Effector memory CD8-positive, alpha-beta T cell (primary cell): ENCODE measurements at places on chromosomes 1 and 21.

GRCh38 chr1:109910123-109910962, at the start of gene CSF1:
Gene CSF1 (plus strand): TSS chr1:109910849. CDS start chr1:109911024, 175 bp downstream.
- DNase-seq, result peak; percentile 57

GRCh38 chr1:47298025-47298699, 15.8 kb downstream of the STIL start:
- no peak for DNase-seq

- DNase-seq, result no peak
Measured at GRCh38 chr1:231776010-231776756, 149.6 kb downstream of the DISC1 start.

DNA sequence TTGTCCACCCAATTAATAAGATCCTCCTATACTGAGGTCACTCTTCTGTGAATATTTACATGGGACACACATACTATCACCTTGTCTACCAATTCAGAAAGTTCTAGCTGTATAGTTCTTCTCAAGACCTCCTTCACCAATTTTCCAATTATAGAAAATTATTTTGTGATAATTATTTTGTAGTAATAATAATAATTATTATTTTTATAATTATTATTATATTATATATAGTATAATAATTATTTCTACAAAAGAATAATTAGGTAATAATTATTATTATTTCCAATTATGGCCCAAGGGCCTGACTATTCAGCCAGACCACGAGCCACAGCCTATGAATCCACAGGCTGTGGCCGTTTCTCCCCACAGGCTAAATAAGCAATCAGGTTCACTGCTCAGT, 164.1 kb upstream of the IGSF21 start:
- DNase-seq, result no peak

DNA sequence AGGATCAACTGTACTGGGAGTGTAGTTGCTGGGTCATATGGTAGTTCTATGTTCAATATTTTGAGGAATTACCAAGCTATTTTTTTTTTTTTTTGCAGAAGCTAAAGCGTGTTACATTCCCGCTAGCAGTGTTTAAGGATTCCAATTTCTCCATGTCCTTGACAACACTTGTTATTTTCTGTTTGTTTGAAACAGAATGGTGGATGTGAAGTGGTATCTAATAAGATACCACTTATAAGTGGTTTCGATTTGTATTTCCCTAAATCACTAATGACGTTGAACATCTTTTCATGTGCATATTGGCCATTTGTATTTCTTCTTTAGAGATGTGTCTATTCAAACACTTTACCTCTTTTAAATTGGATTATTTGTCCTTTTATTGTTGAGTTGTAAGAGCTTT, 112.2 kb downstream of the DISP1 start:
- no peak for DNase-seq

DNA sequence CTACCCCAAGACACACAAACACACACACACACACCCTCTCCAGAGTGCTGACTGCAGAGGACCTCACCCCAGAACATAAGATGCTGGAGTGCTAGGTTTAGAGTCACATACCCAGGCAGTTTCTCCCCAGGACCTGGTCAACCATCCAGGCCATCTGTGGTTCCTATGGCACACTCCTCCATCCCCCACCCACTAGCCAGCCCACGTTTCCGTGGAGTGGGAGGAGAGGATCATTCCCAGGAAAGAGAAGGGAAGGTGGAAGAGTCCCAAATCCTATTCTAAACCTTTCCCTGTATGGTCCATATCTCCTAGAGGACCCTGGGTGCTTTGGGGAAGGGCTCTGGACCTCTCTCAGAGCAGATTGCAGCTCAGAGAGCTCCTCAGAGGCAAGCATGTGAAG, 1.1 kb downstream of the KCNJ9 start:
- DNase-seq, result no peak

DNA sequence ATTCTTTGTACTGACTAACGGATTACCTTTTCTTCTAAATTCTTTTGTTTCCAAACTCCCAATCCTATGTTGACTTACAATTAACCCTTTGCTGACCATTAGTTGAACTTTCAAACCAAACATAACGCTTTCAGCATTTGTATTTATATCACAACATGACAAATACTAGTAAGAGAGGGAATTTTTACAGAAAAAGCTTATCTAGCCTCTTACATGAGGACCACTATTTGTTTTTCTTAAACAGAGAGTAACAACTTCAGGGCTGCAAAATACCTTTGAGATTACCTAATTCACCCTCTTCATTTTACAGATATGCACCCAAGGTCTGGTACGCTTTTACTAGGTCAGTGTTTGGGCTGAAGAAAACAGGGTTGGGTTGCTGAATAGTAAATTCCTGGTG, 45.0 kb upstream of the CXADR start:
- no peak for DNase-seq

DNA sequence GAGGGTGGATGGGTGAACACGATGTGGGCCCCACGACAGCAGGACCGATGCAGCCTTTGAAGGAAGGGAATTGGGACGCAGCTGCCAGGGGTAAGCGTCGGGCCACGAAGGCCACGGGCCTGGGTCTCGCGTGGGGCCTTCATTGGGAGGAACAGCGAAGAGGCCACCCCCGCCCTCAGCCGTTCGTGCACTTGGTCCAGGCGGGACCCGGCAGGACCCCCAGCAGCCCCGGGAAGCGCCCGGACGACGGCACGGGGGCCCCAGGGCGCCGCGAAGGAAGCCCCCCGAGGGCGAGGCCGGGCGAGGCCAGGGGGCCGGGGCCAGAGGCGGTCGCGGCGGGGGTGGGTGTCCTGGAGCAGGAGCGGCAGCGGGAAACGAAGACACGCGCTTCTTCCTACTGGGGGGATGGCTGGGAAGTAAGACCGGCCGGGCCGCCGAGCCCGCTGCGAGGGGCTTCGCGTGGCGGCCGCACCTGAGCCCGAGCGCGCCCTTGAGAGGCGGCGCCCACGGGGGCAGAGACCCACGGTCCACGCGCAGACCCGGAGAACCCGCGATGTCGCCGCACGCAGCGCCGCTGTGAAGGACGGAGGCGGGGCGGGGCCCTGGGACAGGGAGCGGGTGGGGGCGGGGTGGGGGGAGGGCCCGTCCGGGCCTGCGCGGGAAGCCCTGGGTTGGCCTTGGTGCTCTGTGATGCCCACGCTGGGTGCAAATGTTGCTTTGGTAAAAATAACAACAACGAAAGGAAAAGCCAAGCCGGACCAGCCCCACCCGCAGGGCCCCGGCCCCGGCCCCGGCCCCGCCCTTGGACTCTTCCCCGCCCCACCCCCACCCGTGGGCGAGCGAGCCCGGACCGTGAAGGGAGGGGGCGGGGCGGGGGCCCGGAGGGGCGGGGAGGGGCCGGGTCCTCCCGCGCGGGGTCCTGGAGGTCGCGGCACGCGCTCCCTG, 56.0 kb upstream of the ADARB1 start:
- DNase-seq, result no peak

DNA sequence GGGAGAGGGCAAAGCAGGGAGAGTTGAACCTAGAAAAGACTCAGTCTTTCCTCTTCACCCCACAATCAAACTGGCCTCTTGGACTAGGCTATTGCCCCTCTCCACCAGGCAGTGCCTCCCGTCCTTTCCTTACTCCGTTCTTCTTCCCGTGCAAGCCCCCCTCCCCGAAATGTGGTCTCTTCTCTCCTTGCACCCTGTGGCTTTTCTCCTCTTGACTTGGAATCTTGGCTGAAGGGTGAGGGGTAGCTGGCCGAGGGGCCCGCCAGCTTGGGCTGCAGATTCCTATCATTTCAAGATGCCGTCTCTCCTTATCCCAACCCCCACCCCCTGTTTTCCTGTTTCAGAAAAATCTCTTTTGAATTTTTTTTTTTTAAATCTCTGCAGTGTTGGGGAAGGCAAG, 1.6 kb downstream of the WNT2B start:
- no peak for DNase-seq

DNA sequence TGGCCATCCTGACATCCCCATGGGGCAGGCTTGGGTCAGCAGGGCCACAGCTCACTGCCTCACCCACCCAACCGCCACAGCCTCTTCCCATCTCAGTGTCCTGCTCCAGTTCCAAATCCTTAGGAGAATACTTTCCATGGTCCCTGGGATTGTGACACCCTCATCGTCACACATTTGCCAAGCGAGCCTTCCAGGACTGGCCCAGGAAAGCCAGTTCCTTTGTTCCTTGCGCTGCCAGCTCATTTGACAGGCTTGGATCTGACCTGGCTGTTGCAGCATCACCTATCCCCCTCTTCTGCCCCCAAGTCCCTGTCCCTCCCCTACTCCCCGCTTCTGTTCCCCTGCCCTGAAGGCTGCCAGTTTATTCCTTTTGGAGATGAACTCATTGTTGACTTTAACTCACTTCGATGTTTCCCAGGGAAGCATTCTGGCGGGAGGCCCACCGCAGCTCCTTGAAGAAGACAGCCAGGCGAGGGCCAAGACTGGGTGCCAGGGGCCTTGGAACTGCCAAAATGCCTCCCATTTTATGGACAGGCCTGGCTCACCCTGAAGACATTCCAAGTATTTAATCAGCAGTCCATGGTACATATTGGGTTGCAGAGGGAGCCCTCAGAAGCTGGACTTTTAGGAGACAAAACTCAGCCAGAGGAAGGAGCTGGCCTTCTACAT, 10.2 kb upstream of the GNL2 start:
- DNase-seq, result no peak

GRCh38 chr1:29397256-29397590, 160.9 kb downstream of the PTPRU start:
- no peak for DNase-seq

DNA sequence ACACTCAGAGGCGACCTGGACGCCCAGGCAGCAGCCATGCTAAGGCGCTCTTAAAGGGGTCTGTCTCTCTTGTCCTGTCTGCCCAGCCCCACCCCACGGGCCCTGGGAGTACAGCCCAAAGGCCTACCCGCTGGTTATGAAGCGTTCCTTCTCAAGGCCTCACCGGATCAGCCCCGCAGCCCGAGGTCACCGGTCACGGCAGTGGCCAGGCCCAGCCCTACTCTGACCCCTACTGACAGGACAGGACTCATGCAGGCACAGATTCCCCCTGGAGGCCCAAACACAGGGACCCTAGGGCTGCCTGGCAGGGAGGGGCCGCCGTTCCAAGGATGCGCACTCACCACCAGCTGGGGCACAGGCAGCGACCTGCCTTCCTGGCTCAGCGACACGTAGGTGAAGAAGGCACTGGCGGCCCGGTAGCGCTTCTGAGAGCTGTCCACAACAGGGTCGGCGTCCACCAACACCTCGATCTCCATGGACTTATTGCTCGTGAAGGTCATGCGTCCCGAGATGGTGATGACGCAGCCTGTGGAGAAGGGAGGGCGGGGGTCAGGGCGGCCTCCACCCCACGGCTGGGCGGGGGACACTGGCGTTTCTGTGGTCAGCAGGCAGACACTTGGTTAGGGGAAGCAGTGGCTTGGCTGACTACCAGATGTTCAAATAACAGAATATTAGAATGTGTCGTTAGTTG, 20.0 kb upstream of the GPR153 start:
- DNase-seq, result no peak

- no peak for DNase-seq
Measured at GRCh38 chr1:147109041-147109440, 63.2 kb downstream of the PRKAB2 start.

DNA sequence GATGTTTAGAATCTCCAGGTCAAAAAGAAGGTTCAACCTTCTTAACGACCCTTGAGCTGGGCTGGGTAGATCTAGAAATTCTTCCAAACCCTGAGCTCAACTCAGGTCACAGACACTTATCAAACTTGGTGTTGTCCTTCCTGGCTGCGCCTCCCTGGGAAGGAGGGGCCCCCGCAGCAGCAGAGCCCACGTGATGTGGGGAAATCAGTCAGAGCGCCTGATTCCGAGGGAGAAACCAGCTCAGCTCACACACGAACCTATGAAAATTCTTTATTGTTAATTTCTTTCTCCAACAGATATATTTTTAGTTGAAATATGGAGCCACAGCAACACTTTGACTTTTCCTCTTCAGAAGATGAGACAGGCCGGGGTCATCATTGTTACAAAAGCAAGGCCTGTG, 24.3 kb upstream of the CLSTN1 start:
- DNase-seq, result no peak

- no peak for DNase-seq
Measured at GRCh38 chr21:46063734-46064680, 33.9 kb upstream of the COL6A2 start.

DNA sequence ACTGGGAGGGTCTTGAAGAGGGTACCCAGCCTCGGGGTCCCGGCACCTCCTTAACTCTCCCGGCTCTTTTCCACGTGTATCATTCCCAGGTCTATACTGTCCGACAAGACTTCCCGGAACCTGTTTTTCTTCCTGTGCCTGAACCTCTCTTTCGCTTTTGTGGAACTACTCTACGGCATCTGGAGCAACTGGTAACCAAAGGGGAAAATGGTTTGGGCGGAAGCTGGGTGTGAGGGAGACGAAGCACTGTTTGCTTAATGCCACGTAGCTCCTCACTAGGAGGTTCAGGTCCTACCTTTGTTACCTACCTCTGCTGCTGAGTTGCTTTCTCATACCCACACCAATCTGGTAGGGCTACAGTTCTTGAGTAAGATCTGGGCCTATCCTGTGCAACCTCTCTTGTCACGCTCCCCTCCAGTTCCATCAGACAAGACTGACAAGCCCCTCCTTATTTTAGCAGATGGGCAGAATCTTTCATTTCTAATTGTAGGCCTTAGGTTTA, 642 bp downstream of the SLC30A7 start:
- peak; percentile 62 for DNase-seq

DNA sequence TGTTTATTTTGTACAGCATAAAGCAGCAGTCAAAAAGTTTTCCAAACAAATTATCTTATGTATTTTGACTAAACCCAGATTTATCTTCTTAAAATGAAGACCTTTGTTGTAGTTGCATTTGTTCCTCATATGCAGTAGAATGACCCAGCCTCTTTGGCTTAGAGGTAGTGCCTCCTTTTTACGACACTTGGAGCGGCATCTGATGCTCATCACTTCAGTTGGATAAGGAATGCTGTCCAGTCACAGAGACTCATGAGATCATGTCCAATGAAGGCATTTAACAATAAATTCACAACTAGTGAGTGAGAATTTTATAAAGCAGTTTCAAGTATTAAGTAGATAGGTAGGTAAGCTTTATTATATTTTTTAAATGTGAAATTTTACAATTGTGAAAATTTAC, 35.2 kb downstream of the PTPRC start:
- no peak for DNase-seq
